Tibial nerve (tissue), 4 donors: ENCODE measurements at places on chromosomes 2 and 18. TPM values are rescaled to one million over a fixed set of nuclear protein-coding genes. Genes with fewer than 3 reads are reported as not detected.

MAB21L4 gene
- total RNA-seq = not detected

COL4A4 gene
- 2.8 TPM for total RNA-seq

PJVK gene
- total RNA-seq = 5.1 TPM

SAG gene
- not detected for total RNA-seq

USP40 gene
- total RNA-seq = 63.0 TPM

SGO2 gene
- total RNA-seq = 1.5 TPM

ANKRD62 gene
- total RNA-seq = not detected

ATP8B1 gene
- total RNA-seq = 25.8 TPM

CDH7 gene
- 22.0 TPM for total RNA-seq

HAAO gene
- 5.9 TPM for total RNA-seq

GPR155 gene
- 36.5 TPM for total RNA-seq

SLC4A5 gene
- 4.2 TPM for total RNA-seq

QPCT gene
- 4.4 TPM for total RNA-seq

CCDC141 gene
- total RNA-seq = 1.7 TPM

IL36RN gene
- total RNA-seq = not detected

EDAR gene
- under 0.01 TPM for total RNA-seq

CCDC148 gene
- 2.5 TPM for total RNA-seq

TCF23 gene
- total RNA-seq = not detected

CPO gene
- total RNA-seq = 2.2 TPM

PLGLB1 gene
- not detected for total RNA-seq

IL36G gene
- not detected for total RNA-seq

NEU2 gene
- not detected for total RNA-seq

FBXO48 gene
- 2.0 TPM for total RNA-seq

TEX44 gene
- not detected for total RNA-seq

SMAD7 gene
- 56.8 TPM for total RNA-seq

RTP5 gene
- not detected for total RNA-seq

ANKRD29 gene
- total RNA-seq = 19.8 TPM

HSBP1L1 gene
- total RNA-seq = 31.6 TPM

CRYGD gene
- not detected for total RNA-seq

RNF144A gene
- total RNA-seq = 47.3 TPM

HOXD3 gene
- total RNA-seq = 10.6 TPM

SCYGR4 gene
- not detected for total RNA-seq

TCF7L1 gene
- 3.7 TPM for total RNA-seq

ABCB11 gene
- total RNA-seq = 0.30 TPM

GAREM2 gene
- total RNA-seq = 3.3 TPM

LRP1B gene
- total RNA-seq = 3.3 TPM
